ENCODE measurements at places on chromosomes 5 and 9.

- no peak for DNase-seq
These were observed 48.0 kb downstream of the PTCH1 start for GRCh38 chr9:95468791-95469190.

- DNase-seq = no peak
These were observed 1920.2 kb upstream of the CDH9 start for GRCh38 chr5:28958581-28958980.

- DNase-seq = no peak
These were observed 15.7 kb downstream of the TMEM8B start for GRCh38 chr9:35844628-35845270.

- no peak for DNase-seq
These were observed 22.2 kb downstream of the HMCN2 start for GRCh38 chr9:130287736-130288135.
